ENCODE measurements at places on chromosomes 13 and 19. TPM values are rescaled to one million over a fixed set of nuclear protein-coding genes. Genes with fewer than 3 reads are reported as not detected.

- no peak for DNase-seq
Measured at GRCh38 chr13:46595136-46595884, 42.3 kb downstream of the LRCH1 start.

DNA sequence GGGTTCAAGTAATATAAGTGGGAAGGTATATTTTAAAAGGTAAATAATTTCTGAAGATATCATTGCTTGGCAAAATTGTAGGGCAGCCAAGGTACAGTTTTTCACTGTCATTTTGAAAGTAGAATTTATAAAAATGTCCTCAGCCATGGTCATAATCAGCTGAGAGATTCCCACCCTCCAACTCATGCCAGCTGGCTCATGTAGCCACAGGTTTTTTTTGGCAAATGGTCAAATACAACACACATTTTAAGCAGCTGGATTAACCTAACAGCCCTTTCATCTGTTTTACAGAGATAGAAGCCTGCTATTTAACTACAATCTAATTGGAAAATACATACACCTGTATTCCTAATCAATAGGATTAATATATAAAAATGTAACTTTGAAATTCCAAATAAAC is 619.2 kb upstream of the SGCG start:
- DNase-seq = no peak

FGF9 gene
- 7.4 TPM for total RNA-seq

- DNase-seq = no peak
Measured at GRCh38 chr19:5628919-5629481, 6.1 kb downstream of the SAFB start.

DNA sequence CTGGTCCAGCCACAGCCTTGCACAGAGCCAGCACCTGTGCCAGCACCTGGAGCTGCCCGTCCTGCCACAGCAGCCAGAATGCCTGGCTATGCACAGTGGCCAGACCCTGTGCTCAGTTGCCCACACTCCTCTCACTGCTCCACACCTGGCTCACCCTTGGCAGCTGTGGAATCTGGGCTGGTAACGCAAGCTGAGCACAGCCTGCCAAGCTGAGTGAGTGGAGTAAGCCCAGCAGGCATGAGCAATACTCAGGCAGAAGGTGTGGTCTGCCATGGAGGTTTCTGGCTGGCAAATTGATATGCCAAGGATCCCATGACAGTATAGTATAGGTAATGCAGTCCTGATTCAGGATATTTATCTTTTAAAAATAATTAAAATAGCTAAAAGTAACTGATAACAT is 122.2 kb downstream of the PCDH9 start:
- DNase-seq = no peak

DNA sequence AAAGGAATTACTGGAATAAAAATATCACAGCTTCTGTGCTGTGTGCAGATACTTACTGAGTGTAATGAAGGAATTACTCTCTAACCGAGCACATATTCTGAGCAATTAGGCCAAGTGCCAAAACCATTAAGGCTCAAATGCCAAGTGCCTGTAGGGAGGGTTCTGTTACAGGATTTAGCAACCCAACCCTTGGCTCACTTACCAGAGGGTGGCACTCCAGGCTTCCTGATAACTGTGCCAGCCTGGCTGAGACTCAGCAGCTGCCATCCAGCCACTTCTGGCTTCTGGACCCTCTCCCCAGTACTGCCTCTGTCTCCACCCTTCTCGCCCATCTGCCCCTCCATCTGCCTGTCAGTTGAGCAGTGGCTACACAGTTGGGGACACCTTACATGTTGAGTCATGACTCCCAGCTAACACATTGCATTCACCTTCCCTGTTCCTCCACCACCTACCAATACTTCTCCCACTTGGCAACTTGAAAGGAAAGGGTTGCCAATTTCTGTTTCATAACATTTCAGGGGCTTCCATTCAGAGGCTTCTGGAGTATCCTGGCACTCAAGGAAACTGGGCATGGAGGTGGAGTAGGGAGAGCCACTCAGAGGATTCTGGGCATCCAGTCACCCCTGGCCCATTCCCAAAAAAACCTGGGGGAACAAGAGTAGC is 110.5 kb downstream of the COG6 start:
- peak; percentile 34 for DNase-seq

DNA sequence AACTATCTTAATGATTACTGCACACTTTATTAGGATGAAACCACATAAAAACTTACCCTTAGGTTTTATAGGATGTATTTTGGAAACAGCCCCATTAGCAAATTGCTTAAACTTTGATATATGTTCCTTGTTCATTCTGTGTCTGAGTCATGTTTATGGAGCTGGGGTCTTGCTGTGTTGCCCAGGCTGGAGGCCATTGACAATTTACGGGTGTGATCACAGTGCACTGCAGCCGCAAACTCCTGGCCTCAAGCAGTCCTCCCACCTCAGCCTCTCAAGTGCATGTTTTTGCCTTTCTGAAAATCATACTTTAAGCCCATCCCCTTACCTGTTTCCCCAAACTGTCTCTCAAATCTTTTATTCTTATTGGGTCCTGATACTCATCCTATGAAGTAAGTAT is 5.2 kb upstream of the CHAMP1 start:
- DNase-seq = no peak

OLFM2 gene
- 1.1 TPM for total RNA-seq

DNA sequence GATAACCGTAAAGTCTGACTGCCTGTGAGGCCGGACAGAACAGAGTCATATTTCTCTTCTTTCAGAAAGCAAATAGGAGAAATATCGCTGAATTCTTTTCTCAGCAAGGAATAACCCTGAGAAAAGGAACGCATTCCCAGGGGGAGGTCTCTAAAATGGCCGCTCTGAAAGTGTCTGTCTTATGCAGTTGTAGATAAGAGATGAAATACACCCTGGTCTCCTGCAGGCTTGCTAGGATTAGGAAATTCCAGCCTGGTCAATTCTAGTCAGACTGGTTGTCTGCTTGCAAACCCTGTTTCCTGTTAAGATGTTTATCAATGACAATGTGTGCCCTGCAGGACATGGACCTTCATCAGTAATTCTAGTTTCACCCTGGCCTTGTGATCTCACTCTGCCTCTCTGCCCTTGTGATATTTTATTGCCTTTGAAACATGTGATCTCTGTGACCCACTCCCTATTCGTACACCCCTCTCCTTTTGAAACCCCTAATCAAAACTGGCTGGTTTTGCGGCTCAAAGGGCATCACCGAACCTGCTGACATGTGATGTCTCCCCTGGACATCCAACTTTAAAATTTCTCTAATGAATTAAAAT is 934.8 kb upstream of the SPRY2 start:
- no peak for DNase-seq

Measured in heart right ventricle (tissue), 16 donors.